NCI-H146 (cell line): ENCODE measurements at places on chromosomes 5 and 9.

GRCh38 chr5:105587963-105588662 lies 2025.5 kb upstream of the NUDT12 start:
- no peak for DNase-seq

- no peak for DNase-seq
Observed at GRCh38 chr5:1495525-1495897, 28.2 kb downstream of the LPCAT1 start.

DNA sequence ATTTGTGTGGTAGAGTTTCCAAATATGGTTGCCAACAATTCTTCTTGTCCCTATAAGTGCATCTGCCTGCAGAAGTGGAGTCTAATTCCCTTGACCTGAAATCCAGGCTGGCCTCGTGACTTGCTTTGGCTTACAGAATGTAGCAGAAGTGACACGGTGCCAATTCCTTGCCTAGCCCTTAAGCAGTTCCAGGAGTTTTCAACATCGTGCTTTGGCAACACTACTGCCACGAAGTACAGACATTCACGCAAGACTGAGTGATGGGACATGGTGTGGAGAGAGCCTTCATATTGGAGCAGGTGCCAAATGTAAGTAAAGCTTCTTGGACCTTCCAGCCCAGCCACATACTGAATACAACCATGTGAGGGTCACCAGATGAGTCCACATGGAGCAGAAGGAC lies 92.9 kb upstream of the NEK6 start:
- no peak for DNase-seq

DNA sequence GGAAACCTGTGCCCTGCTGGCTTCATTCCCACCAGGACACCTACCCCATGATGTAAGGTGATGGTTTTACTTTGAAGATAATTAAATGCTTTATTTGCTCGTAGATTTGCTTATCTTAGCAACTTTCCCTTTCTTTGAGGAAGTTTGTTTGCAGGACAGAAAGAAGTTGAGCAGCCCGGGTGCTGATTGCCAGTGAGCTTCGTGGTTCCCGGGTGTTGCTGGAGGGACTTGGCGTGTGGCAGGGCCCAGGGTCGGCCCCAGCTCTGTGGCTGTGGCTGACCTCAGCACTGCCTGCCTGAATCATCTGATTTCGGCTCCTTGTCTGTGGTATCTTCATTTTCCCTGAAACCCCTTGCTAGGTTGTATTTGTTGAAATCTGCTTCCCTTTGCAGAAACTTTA lies 8.7 kb downstream of the POMT1 start:
- no peak for DNase-seq

DNA sequence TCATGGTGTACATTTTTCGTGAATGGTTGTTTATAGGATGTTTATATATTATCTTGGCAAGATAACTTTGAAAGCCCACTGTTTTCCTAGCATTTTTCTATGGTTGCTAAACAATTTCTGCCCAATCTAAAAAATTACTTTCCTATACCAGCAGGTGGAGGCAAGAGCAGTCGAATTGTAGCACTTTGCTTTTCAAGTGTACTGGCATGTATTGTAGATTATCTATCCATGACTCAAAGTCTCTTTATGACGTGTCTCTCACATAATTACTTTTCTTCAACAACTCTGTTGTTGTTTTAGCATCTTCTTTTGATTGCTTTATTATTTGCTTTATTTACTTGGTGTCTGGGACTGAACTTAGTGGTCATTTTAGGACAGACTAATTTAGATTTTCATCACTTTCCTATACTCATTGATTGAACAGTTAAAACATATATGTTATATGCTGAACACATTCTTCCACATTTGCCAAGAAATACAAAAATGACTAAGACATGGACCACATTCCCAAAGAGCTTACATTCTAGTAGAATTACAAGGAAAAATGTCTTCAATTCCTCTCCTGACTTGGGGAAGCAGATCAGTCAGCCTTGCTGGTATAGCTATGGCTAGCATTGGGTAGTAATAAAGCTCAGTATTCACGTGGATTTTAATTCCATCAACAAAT lies 20.7 kb downstream of the NLN start:
- DNase-seq, result no peak

DNA sequence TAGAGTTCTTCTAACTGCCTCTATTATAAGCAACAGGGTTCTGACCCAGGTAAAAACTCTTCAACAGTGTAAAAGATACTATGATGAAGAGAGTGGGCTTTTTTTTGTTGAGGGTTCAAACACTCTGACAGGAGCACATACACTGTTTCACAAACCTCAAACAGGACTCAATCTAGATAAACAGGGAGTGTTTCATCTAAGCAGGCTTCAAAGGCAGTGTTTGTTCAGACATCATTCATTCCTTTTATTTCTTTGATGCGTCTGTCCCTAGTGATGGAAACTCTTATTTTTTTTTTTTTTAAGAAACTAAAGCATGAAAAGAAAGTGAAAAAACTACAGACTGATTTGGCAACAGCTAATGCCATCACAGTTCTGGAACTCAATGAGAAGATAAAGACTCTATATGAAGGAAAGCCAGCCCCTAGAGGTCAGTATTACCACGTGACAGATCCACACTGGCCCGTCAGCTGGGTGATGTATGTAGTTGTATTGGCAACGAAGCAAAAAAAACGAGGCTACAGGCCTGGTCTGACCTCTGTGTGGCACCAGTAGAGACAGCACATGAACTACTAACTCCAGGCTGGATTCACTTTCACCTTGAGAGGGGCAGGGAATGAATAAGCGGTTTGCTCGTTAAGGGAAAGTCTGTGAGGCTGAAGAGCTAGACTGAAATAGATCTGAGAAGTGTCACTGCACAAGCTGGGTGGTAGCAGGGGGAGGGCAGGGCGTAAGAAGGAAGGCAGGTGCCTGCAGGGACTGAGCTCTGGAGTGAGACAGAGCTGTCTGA lies 172.2 kb downstream of the CCDC192 start:
- peak; percentile 80 for DNase-seq

DNA sequence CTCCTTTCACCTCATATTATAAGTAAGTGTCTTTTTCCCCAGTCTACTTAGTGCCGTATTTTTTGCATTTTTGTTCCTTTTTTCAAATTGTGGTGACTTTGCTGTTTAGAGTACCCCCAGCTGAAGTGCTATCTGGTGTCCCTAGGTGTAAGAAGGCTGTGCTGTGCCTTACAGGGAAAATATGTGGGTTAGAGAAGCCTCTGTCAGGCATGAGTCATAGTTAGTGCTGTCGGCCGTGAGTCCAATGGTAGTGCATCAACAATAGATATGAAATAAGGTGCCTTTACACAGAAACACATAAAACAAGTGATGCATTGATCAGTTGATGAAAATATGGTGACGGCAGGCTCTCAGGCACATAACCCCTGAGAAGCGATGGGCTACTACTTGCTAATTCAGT lies 20.1 kb downstream of the SYK start:
- DNase-seq, result no peak

DNA sequence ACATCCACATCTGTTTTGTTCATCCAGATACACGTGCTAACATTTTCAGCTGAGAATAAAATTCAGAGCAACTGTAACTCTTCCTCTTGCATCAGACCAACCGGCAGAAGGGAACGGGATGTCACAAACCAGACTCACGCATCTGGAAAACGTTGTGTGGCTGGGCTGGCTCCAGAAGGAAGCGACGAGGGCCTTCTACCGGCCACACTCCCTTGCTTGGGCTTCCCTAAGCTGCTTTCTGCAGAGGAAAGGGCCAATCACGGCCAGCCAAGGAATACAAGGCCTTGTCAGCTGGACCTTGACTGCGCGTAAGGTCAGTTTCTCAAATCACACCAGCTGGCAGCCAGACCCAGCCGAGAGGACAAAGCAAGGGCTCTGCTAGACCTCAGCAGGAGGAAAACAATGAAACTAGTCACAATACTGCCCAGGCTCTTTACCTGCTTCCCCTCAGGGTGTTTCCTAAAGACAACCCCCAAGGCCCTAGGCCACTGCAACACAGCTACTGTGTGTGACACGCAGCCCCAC lies 106.1 kb downstream of the THBS4 start:
- peak; percentile 63 for DNase-seq

GRCh38 chr5:135472141-135472540 lies 20.0 kb upstream of the TIFAB start:
- no peak for DNase-seq

GRCh38 chr9:14779566-14780022 lies 57.1 kb upstream of the CER1 start:
- DNase-seq, result peak; percentile 32

DNA sequence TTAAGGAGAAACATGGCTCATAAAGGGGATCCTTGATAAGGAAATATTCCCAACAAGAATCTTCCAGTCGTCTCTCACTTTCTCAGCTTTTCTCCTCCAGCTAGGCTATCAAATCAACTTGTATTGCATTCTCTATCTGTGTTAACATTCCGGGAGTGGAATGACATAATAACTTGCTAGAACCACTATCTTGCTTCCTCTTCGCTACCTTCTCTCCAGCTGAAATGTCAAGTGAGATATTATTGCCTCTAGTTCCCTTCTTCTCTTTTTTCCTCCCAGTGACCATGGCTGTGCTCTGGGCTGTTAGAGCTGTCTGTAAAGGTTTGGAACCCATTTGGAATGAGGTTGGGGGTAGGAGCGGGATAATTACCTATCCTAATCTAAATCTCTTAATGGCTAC lies 1329.5 kb upstream of the WWC1 start:
- DNase-seq, result no peak

- DNase-seq, result no peak
Observed at GRCh38 chr5:43386960-43387362, 25.2 kb downstream of the CCL28 start.

GRCh38 chr9:126619361-126620135 lies 5.8 kb downstream of the LMX1B start:
- no peak for DNase-seq

DNA sequence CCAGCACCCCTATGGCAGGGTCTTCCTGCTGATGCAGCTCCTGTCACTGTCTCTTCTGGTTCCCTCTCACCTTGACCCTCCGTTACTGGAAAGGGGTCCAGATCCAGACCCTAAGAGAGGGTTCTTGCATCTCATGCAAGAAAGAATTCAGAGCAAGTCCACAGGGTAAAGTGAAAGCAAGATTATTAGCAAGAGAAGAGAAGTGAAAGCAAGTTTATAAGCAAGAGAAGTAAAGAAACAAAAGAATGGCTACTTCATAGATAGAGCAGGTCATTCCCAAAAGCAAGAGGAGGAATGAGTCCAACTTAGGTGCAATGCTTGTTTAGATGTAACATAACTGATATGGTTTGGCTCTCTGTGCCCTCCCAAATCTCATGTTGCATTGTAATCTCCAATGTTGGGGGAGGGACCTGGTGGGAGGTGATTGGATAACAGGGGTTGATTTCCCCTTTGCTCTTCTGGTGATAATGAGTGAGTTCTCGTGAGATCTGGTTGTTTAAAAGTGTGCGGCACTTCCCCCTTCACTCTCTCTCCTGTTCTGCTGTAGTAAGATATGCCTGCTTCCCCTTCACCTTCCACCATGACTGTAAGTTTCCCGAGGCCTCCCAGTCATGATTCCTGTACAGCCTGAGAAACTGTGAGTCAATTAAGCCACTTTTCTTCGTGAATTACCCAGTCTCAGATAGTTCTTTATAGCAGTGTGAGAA lies 183.3 kb downstream of the MED10 start:
- DNase-seq, result no peak

DNA sequence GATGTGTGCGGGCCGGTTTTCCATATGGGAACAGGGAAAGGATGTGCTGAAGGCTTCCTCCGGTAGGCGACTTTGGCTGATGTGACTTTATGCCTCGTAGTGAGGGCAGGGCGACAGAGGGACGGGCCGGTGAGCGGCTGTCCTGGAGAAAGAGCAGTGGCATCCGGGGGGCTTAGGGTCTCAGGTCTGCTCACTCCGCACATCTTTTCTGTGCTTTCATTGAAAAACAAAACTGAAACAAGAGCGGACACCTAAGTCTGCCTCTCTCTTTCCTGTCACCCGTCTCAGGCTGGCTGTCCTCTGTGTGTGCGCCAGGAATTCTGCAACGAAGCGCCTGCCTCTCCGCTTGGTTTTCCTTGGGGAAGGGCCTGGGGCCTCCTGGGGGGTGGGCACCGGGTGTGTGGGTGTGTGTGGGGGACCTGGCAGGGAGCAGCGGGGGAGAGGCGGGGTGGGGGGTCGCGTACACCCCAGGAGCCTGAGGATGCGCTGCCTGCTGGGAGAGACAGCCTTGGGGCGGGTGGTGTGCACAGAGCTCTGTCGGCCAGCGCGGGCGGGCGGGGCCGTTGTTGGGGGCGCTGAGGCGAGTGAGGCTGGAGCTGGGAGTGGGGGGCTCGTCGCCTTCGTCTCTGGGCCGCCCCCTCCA lies 580 bp upstream of the PRRX2 start:
- DNase-seq, result no peak

- no peak for DNase-seq
Observed at GRCh38 chr9:88953381-88954029, 37.8 kb upstream of the S1PR3 start.

- DNase-seq, result no peak
Observed at GRCh38 chr5:173563246-173563645, 53.2 kb downstream of the BOD1 start.

GRCh38 chr5:105034401-105034763 lies 1471.8 kb upstream of the NUDT12 start:
- no peak for DNase-seq

DNA sequence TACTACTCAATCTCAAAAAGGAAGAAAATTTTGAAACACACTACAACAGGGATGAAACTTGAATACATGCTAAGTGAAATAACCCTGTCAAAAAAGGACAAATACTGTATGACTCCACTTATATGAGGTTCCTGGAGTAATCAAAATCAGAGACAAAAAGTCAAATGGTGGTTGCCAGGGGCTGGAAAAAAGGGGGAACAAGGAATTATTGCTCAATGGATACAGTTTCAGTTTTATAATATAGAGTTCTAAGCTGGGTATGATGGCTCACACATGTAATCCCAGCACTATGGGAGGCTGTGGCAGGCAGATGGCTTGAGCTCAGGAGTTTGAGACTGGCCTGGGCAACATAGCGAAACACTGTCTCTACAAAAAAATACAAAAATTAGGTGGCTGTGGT lies 29.0 kb downstream of the ETF1 start:
- DNase-seq, result no peak

- no peak for DNase-seq
Observed at GRCh38 chr9:32558408-32558934, 6.1 kb upstream of the TOPORS start.

- DNase-seq, result no peak
Observed at GRCh38 chr9:99075246-99075912, 29.5 kb upstream of the TGFBR1 start.
